ENCODE measurements at places on chromosomes 5 and 9.

GRCh38 chr9:3514786-3515185, 11.0 kb downstream of the RFX3 start:
- DNase-seq: no peak

DNA sequence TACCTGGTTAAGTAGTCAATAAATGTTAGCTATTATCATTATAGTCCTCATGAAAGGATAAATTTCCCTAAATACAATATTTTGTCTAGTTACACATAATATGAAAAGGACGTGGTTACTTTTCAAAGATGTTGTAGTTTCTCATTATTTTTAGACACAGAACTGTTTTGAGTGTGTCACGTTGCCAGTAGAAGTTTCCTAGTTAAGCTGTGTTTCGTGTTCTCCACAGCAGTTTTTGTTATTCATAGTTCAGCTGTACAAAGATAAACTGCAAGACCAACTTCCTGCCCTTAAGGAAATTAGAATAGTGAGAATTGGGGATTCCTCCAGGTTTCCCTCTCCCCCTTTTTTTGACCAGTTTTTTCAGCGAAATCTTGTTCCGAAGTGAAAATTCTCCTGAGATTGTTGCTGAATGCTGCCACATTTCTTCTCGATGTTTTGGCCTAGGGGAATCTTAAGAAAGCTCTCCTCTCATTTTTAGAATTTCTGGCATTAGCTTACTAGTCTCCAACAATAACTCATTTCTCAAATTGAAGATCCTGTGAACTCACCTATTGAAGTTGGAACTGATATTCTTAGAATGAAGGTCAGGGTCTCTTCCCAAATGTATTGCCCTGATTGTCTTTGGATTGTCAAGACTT, 176.1 kb downstream of the PAM start:
- DNase-seq: no peak

DNA sequence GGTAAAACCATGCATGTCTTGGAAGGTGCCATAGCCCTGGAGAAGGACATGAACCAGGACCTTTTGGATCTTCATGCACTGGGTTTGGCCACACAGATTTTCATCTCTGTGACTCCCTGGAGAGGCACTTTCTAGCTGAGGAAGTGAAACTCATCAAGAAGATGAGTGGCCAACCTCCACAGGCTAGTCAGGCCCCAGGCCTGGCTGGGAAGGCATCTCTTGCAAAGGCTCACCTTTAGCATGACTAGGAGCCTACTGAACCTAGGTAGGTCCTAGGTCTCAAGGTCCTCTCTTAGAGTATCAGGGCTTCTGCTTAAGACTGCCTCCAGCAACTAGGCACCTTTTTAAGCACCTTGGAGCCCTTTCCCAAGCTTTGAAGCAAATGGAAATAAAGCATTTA, 1448.7 kb upstream of the ACO1 start:
- no peak for DNase-seq

- no peak for DNase-seq
Observed at GRCh38 chr9:98540476-98540875, 168.3 kb downstream of the GABBR2 start.

GRCh38 chr5:10854506-10855277, 93.7 kb upstream of the DAP start:
- no peak for DNase-seq

DNA sequence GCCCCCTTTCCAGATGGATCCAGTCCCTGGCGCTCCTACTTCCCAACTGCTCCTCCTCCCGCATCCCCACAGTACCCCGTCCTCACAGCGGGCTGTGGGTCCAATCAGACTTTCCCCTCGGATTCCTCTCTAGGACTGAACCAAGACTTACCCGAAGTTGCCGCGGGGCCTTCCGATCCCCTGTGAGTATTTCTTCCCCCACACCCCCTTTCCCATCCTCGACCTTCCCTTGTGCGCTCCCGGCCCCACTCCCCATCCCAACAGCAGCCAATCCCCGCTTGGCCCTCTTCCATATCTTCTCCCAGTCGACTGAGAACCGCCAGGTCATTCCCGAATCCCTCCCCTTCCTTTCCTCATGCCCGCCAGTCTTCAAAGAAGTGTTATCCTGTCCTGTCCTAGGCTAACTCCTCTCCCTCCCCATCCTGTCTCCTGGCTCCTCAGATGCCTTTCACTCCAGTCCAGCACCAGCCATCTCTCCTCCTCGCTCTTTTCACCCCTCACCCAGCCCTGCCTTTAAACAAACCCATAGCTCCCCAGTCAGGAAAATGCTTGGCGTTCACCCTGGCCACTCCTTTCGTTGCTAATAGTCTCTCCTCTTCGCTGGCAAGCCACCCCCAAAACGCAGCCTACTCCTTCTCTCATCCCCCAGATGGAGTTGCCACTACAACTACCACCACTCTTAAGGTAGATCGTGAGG, 646 bp downstream of the SWI5 start:
- DNase-seq: peak; percentile 5

GRCh38 chr5:170681013-170681433, 102.5 kb upstream of the GABRP start:
- no peak for DNase-seq

- no peak for DNase-seq
Observed at GRCh38 chr9:127721391-127721821, 5.5 kb downstream of the TTC16 start.

- DNase-seq: peak; percentile 24
Observed at GRCh38 chr5:176959051-176959450, 47.5 kb downstream of the UIMC1 start.

DNA sequence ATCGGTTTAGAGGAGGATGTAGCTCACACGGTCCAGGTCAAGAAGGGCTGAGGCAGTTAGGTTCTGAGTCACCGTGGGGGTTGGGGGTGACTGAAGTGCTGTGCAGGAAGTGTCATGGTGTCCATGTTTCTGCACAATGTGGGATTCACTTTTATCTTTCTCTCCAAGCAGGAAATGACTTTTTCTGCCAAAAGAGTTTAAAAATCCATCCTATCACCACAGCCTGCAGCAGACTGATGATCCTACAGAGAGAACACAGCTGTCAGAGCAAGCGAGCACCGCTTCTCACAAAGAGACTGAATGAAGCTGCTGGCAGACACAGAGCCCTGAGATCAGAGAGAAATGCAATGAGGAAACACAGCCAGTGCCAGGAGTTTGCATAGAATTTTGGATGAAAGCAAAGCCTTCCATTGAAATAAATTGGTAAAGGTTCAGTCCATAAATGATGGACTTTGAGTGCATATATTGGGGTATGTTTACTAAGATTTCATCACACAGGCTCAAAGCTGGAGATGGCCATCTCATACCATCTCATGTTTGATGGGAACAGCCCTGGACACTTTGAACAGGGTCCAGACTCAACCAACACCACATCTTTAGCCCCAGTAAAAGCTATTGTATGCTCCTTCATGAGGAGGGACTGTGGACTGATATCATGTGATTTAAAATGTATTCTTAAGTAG, 213.9 kb upstream of the FBXL7 start:
- DNase-seq: no peak

DNA sequence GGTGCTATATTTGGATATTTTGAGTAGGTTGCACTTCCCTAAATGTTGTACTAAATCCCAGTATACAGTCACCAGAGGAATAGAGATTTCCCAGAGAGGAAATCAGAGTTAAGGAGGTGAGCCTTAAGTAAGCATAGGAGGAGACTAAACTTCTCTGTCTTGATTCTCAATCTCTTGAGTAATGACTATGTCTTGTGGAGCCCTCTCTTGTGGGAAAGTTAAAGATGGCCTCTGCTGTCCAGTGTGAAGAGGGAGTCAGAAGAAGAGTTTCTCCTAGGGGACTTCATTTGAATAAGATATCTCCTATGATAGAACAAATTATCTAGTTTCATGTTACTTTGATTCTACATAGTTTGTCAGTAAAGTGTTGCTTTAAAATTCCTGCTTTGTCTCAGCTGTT, 502.5 kb downstream of the PDE4D start:
- DNase-seq: no peak

- no peak for DNase-seq
Observed at GRCh38 chr5:110751902-110752762, 13.3 kb downstream of the SLC25A46 start.

DNA sequence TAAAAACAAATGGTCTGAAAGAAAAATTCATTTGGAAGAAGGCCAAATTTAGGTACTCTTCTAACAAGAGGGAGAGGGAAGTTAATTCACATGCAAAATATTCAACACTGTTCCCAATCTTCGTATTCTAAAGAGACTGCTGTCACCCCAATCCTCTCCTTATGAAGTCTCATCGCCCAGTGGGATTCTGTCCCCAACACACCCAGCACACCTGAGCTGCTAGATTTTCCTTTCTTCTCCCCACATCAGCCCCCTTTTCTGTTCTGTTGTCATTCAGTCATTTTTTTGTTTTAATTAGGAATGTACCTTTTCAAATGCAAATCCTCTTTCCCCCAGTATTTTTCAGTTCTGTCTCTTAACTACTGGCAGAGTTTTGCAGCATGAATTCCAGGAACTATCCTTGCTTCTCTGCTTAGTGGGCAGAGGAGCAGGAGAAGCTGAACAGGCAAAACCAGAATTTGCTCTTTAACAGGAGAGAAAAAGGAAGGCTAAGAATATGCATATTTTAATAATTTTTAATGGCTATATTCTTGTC, 366.9 kb downstream of the MAN2A1 start:
- no peak for DNase-seq

DNA sequence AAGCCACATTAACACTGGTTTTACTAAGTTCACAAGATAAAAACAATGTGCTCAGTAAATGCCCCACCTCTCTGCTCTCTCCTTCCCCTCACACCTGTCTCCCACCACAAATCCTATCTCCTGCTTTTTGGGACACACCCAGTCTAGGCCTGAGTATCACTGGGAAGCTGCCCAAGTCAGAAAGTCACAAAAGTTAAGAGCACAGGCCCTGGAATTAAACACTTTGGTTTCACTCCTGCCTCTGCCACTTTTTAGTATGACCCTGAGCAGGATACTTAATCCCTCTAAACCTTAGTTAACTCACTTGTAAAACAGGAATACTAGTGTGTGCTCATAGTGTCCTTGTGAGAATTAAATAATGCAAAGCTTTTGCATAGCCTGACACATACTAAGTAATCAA, 11.3 kb downstream of the C5 start:
- no peak for DNase-seq

All from NCI-H1105 (cell line).